ENCODE measurements at places on chromosomes 4 and X. TPM values are rescaled to one million over a fixed set of nuclear protein-coding genes. Genes with fewer than 3 reads are reported as not detected.

MAGEA9B gene
- not detected for total RNA-seq

MAGEA8 gene
- not detected for total RNA-seq

KDR gene
- not detected for total RNA-seq

DBET gene
- total RNA-seq, result not detected

SH3TC1 gene
- 15.7 TPM for total RNA-seq

TACR3 gene
- not detected for total RNA-seq

TMSB15B gene
- 10.1 TPM for total RNA-seq

PAK3 gene
- total RNA-seq, result not detected

SPACA5 gene
- not detected for total RNA-seq

MAOA gene
- 0.14 TPM for total RNA-seq
